SK-N-DZ (cell line): ENCODE measurements at places on chromosomes 16 and 17.

- DNase-seq: peak; percentile 63
These were observed 23.7 kb downstream of the HELZ start for GRCh38 chr17:67221062-67221998.

DNA sequence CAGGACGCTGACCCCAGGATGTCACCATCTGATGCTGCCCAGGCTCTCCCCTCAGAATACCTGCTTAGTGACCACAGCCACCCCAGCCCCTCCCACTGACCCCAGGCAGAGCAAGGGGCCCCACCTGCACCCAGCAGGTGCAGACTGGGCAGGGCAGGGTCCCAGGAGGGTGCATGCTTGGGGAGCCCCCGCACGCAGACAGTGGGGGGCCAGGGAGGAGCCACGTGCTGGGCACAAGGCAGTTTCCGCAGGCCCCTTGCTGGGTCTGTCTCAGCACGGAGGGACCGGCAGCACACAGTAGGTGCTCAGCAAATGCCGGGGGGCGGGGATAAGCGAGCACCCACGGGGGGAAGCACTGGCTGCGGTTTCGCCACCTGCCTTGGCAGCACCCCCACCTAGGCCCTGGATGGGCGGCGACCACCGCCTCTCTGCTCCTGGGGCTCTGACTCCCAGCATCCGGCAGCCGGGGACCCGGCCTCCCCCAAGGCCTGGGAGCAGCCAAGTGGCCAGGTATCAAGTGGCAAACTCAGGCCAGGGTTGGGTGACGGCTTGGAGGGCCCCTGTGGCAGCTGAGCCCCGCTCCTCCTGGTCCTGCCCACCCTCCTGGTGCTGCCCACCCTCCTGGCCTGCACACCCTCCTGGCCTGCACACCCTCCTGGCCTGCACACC is 18.7 kb upstream of the SSTR5 start:
- DNase-seq: no peak

DNA sequence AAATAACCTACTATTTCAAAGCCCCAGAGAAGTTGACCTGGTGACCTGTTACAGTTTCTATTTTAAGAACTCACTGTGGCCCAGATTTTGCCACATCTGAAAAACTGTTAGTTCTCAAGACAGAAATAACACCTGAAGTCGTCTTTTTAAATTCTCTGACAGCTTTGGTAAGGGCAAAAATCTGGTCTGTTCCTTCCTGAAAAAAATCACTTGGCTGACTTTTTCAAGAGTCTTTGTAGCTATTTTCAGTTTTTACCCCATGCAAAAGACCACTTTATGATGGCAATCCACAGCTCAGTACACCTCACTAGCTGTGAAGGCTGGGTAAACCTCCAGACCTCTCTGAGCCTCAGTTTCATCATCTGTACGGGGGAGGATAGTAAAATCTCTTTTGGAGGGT is 60.7 kb upstream of the SREBF1 start:
- DNase-seq: no peak

- DNase-seq: no peak
These were observed at the start of gene CDH3 for GRCh38 chr16:68644715-68645493. TSS of gene CDH3 (plus strand) at chr16:68645310. CDS start at chr16:68645380, 70 bp downstream.

DNA sequence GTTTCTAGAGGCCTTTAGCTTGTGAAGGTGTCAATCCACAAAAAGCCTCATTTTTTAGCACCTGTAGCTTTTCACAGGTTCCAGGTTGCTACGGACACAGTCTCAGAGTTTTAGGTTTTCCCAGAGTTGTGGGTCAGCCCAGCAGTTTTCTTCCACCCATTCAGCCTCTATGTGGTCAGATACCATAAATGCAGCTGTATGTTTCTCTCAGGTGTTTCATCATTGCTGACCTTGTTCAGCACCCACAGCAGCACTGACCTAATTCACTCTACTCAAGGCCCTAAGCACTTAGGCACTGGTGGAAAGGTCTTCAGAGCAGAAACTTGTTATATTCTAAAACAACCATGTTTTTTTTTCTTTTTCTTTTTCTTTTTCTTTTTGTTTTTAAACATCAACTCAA is 15.0 kb upstream of the SPACA3 start:
- DNase-seq: no peak

- peak; percentile 63 for DNase-seq
These were observed 541 bp downstream of the ZNF18 start for GRCh38 chr17:11996722-11997146.

- no peak for DNase-seq
These were observed 17.5 kb downstream of the TRIM25 start for GRCh38 chr17:56896217-56896967.

GRCh38 chr17:8800656-8801055 is 1.5 kb upstream of the MFSD6L start:
- DNase-seq: no peak

DNA sequence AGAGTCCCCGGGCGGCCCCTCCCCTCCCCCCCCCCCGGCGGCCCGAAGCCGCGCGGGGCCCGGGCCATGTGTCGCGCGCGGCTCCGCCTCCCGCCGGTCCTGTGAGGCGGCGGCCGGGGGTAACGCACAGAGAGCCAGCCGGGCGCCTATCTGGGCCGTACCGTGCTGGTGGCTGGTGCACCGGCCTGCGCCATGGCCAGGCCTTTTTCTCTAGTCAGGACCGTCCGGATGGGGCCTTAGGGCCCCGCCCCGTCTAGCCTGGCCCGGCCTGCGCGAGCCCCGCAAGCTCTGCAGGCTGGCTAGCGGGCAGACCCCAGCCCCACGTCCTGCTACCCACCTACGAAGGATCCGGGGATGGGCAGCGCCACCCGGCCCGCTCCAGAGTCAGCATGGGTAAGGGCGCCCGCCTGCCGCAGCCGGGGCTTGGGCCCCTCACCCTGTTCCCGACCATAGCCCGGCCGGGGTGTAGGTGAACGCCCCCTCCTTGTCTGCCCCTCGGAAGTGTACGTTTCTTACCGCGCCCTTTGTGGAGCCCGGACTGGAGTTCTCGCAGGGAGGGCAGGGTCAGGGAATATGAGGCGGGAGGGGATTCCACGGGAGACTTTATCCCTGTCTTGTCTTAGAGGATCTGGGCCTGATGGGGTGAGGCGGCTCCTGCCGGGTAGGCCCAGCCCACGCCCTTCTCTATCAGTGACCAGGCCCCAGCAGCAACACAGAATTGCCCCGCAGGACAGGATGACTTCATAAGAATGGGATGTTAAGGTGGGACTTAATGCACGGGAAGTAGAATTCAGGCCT is at the start of gene CENPT:
Gene CENPT (minus strand): TSS at position 630 of the 798 bp plus-strand sequence. CDS start 13,834 bp downstream, outside the sequence.
- DNase-seq: no peak

GRCh38 chr16:52727849-52728248 is 180.9 kb upstream of the TOX3 start:
- no peak for DNase-seq

DNA sequence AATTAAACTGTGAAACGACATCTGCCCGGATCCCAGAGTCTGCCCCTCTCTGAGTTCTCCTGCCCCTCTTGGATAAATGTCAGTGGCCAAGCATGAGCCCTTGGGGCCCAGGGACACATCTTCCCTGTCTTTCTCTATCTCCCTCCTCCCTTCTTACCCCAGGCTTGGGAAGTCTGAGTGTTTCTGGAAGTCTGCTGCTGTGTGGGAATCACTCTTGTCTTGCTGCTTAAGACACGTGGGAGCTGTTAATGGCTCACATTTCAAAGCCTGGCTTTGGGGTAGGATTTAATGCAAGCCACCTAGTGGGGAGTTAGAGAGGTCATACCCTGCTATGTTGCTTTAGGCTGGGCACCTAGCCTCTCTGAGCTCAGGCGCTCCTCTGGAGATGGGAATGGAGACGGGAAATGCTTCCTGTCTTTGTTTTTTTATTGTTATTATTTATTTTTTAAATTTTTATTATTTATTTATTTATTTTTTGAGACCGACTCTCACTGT is 218.5 kb upstream of the CIBAR2 start:
- DNase-seq: peak; percentile 88

DNA sequence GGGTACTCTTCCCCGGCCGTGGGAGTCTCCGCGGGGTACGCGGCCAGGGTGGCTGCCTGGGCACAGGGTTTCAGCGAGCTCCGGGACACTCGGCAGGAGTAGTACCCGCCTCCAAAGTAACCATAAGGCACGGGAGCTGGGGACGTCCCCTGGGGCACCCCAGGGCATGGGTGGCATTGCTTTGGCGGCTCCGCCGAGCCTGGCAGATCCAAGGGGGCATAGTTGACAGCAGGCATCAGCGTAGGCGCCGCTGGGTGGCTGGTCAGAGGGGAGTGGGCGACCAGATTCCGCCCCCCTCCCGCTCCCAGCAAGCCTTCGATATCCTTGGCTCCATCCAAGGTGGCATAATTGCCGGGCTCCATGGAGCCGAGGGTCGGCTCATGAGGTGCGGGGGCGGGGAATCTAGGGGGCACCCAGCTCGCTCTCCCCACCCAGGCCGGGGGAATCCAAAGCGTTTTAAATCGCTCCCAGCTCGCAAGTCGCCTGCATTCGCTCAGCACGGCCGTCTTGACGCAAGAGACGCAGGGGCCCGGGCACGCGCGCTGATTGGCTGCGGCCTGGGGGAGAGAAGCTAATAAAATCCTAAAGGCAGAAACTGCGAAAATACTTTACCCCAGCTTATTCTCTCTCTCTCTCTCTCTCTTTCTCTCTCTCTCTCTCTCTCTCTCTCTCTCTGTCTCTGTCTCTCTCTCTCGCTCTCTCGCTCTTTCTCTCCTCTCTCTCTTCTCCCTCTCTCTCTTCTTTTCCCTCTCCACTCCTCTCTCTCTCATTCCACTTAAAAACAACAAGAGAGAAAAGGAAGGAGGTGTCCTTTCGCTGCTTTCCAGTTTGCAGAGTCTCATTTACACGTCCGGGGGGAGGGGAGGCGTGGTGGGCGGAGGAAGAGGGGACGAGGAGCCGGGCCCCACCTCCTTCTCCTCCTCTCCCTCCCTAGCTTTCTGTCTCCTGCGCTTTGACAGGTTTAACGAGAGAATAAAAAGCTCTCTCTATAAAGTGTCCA is at the start of gene HOXB13:
Gene HOXB13 (minus strand): TSS at position 519 of the 1,000 bp plus-strand sequence. CDS start 157 bp downstream, at position 362.
- DNase-seq: peak; percentile 37

- no peak for DNase-seq
These were observed 67.9 kb downstream of the BCAS3 start for GRCh38 chr17:60745544-60745943.

DNA sequence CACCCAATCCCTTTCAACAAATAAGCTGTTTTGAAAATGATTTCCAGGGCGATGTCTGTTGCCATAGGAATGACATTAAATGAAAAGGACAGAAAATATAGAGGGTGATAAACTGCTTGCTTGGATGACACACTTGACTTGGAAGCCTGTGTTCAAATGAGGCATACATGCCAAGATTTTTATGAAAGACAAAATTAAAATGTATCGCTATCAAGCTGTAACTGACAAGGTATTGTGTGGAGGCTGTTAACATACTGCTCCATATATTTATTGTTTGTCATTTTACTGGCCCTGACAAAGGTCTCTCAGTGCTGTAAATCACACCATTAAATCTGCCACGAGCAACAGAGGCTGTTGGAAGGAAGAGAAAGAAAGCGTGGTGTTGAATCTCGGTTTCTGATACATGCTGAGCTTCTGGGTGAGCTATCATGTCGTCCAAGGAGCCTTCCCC is 456.2 kb upstream of the SALL1 start:
- no peak for DNase-seq
